ENCODE measurements at places on chromosomes 12 and 14. TPM values are rescaled to one million over a fixed set of nuclear protein-coding genes. Genes with fewer than 3 reads are reported as not detected.

Gene MNAT1
- total RNA-seq = 25.5 TPM

GRCh38 chr12:124432376-124432775 is 135.0 kb downstream of the NCOR2 start:
- no peak overlapping the region for H3K27ac ChIP-seq
- peaks cover 33% of the 10 kb centered on the region for H3K4me1 ChIP-seq
- no peak for DNase-seq
- H3K4me3 ChIP-seq = no peak overlapping the region
- H3K27me3 ChIP-seq = no peaks in the 10 kb centered on the region
- H3K36me3 ChIP-seq = peaks cover 38% of the 10 kb centered on the region

Gene RNU4-1
- 2,477 TPM for total RNA-seq

- no peak for DNase-seq
- no peak overlapping the region for H3K27ac ChIP-seq
- H3K36me3 ChIP-seq = peaks cover 5% of the 10 kb centered on the region
- H3K4me3 ChIP-seq = no peak overlapping the region
- no peaks in the 10 kb centered on the region for H3K4me1 ChIP-seq
- H3K27me3 ChIP-seq = no peaks in the 10 kb centered on the region
Observed at GRCh38 chr12:89493670-89494302, 30.8 kb downstream of the GALNT4 start.

GRCh38 chr14:99224116-99224910 is 47.7 kb downstream of the BCL11B start:
- no peaks in the 10 kb centered on the region for H3K36me3 ChIP-seq
- H3K4me1 ChIP-seq = no peaks in the 10 kb centered on the region
- no peak for DNase-seq
- no peak overlapping the region for H3K4me3 ChIP-seq

- DNase-seq = no peak
- no peak overlapping the region for H3K4me3 ChIP-seq
- H3K4me1 ChIP-seq = peaks cover 8% of the 10 kb centered on the region
- H3K27ac ChIP-seq = no peak overlapping the region
- H3K36me3 ChIP-seq = no peaks in the 10 kb centered on the region
Observed at GRCh38 chr14:54728700-54729527, 162.0 kb downstream of the SAMD4A start.

- H3K4me3 ChIP-seq = no peak overlapping the region
- no peaks in the 10 kb centered on the region for H3K27me3 ChIP-seq
- DNase-seq = no peak
- H3K27ac ChIP-seq = no peak overlapping the region
Observed at GRCh38 chr14:103569408-103569807, 6.6 kb downstream of the COA8 start.

- DNase-seq = no peak
- no peaks in the 10 kb centered on the region for H3K4me1 ChIP-seq
- no peak overlapping the region for H3K27ac ChIP-seq
- H3K36me3 ChIP-seq = no peaks in the 10 kb centered on the region
- H3K4me3 ChIP-seq = no peak overlapping the region
- H3K27me3 ChIP-seq = no peaks in the 10 kb centered on the region
Observed at GRCh38 chr14:47596860-47597259, 78.5 kb downstream of the MDGA2 start.

Gene POTEM
- not detected for total RNA-seq

DNA sequence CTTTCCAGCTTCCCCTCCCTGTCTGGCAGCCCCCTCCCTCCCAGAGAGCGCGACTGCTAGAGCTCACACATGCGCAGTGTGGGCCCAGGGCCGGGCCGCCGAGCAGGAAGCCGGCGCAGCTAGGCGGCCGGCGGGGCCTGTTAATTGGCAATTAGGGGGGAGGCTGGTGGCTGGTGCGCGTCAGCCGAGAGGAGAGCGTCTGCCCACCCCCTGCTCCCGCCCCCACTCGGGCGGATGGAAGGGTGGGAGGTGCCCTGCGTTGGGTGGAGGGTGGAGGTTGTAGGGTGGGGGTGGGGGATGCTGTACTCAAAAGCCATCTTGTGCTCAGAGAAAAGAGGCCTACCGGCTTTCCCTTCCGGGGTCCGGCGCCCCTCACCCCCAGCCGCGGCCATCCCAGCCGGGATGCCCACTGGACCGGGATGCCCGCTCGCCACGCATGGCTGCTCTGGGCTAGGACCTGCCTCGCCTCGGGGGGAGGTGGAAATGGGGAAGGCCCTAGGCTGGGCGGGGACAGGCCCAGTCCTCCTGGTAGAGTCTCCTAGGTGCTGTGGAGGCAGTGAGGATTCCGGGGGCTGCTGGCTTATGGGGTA is 9.2 kb downstream of the HOXC8 start:
- H3K36me3 ChIP-seq = no peaks in the 10 kb centered on the region
- peak overlapping the region; percentile 68 for H3K27ac ChIP-seq
- peaks cover 94% of the 10 kb centered on the region for H3K27me3 ChIP-seq
- peaks cover 5% of the 10 kb centered on the region for H3K4me1 ChIP-seq
- peak; percentile 84 for DNase-seq
- H3K4me3 ChIP-seq = peak overlapping the region; percentile 48

DNA sequence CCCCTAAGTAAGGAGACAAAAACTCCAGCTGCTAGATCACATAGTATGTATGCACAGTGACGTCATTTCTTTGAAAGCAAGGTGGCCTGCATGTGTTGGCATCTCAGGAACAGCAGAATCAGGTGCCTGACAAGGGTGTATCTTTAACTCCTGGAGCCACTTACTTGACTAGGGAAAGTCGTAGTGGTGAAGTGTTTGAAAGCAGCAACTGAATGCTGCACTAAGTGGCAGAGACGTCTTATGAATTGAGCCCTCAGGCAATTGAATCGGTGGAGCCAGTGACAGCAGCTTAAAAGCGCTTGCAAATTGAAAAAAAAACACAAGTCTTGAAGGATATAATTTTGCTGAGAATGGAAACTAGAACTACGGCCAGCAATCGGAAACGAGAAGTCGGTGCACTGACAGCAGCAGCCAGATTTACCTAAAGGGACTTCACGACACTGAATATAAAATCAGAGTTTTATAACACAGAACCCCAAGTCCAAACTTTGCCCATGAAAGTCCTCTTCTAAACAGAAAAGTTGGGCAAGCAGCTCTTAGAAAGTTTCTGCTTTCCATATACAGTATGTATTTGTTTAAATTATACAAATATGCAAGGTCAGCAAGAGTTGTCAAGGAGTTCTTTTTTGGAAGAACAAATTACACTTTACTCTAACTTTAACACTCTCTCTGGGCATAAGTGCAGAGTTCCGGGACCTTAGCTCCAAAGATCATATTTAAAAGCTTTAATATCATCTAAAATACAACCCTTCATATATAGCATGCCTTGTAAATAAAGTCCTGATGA is 1.1 kb downstream of the IGF1 start:
- peaks cover 25% of the 10 kb centered on the region for H3K4me1 ChIP-seq
- peak overlapping the region; percentile 40 for H3K27ac ChIP-seq
- DNase-seq = no peak
- no peaks in the 10 kb centered on the region for H3K36me3 ChIP-seq
- peak overlapping the region; percentile 36 for H3K4me3 ChIP-seq

DNA sequence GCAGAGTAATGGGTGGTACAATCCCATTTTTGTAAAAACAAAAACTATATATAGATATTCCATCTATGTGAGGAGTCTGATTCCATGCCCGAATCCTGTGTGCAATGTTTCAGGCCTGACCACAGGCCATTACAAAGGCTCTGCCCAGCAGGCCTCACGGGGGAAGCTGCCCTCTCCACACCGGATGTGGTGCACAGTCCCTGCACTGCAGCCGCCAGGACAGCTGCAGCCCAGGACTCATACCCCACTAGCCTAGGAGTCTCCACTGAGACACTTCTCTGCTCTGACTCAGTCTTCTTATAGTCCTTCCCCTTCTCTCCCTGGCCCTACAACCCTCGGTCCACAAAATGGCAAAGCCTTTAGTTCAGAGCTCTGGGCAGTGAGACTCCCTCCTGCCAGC is 190.4 kb downstream of the PPM1H start:
- H3K36me3 ChIP-seq = no peaks in the 10 kb centered on the region
- no peaks in the 10 kb centered on the region for H3K4me1 ChIP-seq
- H3K27me3 ChIP-seq = no peaks in the 10 kb centered on the region
- no peak for DNase-seq

DNA sequence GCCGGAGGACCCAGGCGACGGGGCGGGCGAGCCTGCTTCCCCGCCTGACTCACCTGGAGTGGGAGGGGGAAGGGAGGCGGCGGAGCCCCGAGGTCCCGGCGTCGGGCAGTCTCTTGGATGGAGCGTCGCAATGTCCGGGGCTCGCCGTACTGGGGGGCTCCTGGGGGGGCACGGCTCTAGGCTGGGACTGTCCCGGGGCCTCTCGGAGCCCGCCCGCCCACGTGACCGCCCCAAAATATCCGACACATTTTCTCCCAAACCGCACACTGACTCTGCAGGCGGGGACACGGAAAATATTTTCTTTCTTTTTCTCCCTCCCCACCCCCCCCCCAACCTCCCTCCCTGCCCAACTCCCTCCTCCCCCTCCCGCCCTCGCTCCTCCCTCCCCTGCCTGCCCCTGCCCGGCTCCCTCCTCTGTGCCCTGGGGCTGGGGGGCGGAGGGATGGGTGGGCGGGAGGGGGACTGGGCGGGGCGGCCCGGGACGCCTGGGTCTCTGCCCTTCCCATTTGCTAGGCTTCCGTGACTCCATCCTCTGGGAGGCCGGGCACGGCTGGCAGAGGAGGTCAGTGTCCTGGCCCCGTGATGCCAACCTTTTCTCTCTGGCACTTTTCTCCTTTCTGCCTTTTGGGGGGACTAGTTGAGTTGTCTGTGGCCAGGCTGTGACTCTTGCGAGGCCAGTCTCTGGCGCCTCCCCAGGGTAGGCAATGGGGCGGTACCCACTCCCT is at the start of gene RARG:
RARG (minus strand) TSS at position 289 of the 725 bp plus-strand sequence. CDS start 4,664 bp downstream, outside the sequence.
- H3K27ac ChIP-seq = peak within 1 kb of the TSS; percentile 83
- peak; percentile 86 for DNase-seq
- H3K4me3 ChIP-seq = peak within 1 kb of the TSS; percentile 76
- H3K4me1 ChIP-seq = peaks cover 23% of the 10 kb centered on the region
- H3K27me3 ChIP-seq = no peaks in the 10 kb centered on the region

GRCh38 chr14:96349286-96350075 is 13.7 kb downstream of the ATG2B start:
- no peaks in the 10 kb centered on the region for H3K27me3 ChIP-seq
- H3K27ac ChIP-seq = no peak overlapping the region
- H3K4me1 ChIP-seq = no peaks in the 10 kb centered on the region
